Small intestine (tissue), 16 donors: ENCODE measurements at places on chromosomes 1 and 21.

- no peaks in the 10 kb centered on the region for H3K27me3 ChIP-seq
- no peaks in the 10 kb centered on the region for H3K4me1 ChIP-seq
- H3K36me3 ChIP-seq: no peaks in the 10 kb centered on the region
- H3K27ac ChIP-seq: no peak overlapping the region
- DNase-seq: no peak
Observed at GRCh38 chr21:46079352-46080170, 18.4 kb upstream of the COL6A2 start.

GRCh38 chr1:174049514-174049913, 27.4 kb upstream of the RC3H1 start:
- no peak overlapping the region for H3K4me3 ChIP-seq
- H3K27ac ChIP-seq: no peak overlapping the region
- no peaks in the 10 kb centered on the region for H3K4me1 ChIP-seq
- no peak for DNase-seq
- no peaks in the 10 kb centered on the region for H3K36me3 ChIP-seq
- no peaks in the 10 kb centered on the region for H3K27me3 ChIP-seq

- no peak for DNase-seq
- H3K27me3 ChIP-seq: no peaks in the 10 kb centered on the region
- H3K36me3 ChIP-seq: no peaks in the 10 kb centered on the region
Observed at GRCh38 chr1:3507636-3508275, 53.3 kb downstream of the ARHGEF16 start.

DNA sequence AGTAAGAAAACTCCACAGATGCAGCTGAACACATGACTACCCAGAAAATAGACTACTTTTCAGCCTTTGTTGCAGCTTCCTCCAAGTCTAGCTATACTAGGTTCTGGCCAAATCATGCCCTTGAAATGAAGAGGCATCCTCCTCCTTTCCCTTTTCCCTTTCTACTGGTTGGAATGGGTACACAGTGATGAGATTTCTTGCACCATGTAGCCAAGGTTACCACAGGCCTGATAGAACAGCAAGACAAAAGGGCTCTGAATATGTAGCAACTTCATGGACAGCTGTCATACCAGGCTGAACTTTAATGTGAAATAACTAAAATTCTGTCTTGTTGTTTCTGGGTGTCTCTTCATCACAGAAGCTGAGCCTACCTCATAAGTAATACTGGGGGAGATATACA, 146.5 kb downstream of the PDE4B start:
- no peak overlapping the region for H3K4me3 ChIP-seq
- no peak for DNase-seq
- no peaks in the 10 kb centered on the region for H3K4me1 ChIP-seq
- no peaks in the 10 kb centered on the region for H3K27me3 ChIP-seq

DNA sequence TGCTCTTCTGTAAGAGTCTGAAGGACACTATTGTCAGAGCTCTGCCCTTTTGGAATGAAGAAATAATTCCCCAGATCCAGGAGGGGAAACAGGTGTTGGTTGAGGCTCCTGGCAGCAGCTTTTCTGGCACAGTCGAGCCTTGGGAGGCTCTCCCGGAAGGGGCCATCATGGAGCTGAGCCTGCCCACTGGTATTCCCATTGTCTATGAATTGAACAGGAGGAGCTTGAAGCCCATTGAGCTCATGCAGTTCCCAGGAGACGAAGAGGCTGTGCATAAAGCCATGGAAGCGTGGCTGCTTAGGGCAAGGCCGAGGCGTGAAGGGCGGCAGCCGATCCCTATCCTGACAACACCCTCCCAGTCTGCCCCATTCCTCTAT, 26.6 kb downstream of the UBE4B start:
- H3K27me3 ChIP-seq: no peaks in the 10 kb centered on the region
- H3K4me1 ChIP-seq: no peaks in the 10 kb centered on the region
- DNase-seq: no peak
- no peak overlapping the region for H3K4me3 ChIP-seq
- H3K27ac ChIP-seq: no peak overlapping the region
- H3K36me3 ChIP-seq: no peaks in the 10 kb centered on the region

DNA sequence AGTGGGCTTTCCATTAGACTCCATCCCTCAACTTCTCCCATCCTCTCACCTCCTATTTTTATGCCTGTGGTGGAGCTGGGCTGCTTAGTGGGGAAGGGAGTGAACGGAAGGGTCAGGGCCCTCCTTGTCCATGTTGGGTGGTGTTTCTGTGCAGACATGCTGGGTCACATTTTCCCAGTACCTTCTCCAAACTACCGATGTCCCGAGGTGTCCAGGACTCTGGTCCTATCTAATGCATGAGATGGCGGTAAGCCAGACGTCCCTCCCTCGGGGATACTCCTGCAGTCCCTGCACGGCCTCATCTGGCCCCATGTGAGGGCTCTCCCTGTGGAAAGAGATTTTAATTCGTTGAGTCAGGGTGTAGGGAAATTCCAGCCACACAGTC, 61.0 kb downstream of the OBSCN start:
- H3K36me3 ChIP-seq: no peaks in the 10 kb centered on the region
- H3K4me3 ChIP-seq: no peak overlapping the region
- no peaks in the 10 kb centered on the region for H3K27me3 ChIP-seq
- H3K4me1 ChIP-seq: no peaks in the 10 kb centered on the region
- H3K27ac ChIP-seq: no peak overlapping the region
- DNase-seq: no peak

DNA sequence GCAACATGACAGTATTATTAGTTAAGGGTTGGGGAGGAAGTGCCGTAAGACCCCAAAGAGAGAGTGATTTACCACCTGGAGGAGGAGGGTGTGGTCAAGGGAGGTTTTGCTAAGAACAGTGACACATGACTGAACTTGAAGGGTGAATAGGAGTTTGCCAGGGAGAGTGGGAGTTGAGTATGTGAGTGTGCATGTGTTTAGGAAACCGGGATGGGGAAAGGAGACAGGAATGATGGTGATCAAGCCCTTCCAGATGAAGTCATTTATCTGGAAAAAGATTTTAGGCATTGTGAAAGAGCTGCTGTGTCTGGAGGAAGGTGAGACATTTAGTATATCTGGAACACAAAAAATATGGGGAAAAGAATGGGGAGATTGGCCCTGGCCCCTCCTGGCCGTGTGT, 28.1 kb upstream of the IL10 start:
- no peak overlapping the region for H3K4me3 ChIP-seq
- no peaks in the 10 kb centered on the region for H3K27me3 ChIP-seq
- no peaks in the 10 kb centered on the region for H3K36me3 ChIP-seq
- no peaks in the 10 kb centered on the region for H3K4me1 ChIP-seq

- peaks cover 2% of the 10 kb centered on the region for H3K4me1 ChIP-seq
- DNase-seq: no peak
- no peaks in the 10 kb centered on the region for H3K36me3 ChIP-seq
- H3K4me3 ChIP-seq: no peak overlapping the region
Observed at GRCh38 chr1:93532780-93533378, 85.0 kb downstream of the FNBP1L start.

DNA sequence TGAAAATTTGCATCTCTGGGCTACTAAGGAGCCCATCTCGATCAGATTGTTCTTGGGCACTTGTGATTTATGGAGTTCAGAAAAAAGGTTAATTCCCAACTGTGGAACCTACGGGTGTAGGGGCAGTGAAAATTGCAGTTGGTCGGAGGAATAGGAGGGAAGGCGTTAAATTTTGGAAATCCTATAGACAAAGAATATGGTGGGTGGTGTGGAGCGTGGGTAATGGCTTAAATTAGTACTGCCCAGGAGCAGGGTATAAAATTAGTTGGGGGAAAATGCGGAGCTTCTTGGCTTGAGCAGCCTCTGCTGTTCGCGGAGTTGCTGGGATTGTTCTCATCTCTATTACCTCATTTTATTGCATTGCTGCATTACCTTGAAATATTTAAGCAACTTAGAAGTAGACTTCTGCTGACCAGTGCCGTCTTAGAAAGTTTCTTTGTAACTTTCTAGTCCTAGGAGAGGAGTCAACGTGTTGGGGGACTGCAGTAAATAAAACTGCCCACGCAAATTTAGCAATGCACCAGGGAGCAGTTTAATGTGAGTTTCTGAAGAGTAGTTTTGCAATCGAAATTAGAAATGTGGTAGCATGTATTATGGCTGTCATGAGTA, 514 bp downstream of the S1PR1 start:
- DNase-seq: no peak
- no peaks in the 10 kb centered on the region for H3K27me3 ChIP-seq
- no peaks in the 10 kb centered on the region for H3K36me3 ChIP-seq

DNA sequence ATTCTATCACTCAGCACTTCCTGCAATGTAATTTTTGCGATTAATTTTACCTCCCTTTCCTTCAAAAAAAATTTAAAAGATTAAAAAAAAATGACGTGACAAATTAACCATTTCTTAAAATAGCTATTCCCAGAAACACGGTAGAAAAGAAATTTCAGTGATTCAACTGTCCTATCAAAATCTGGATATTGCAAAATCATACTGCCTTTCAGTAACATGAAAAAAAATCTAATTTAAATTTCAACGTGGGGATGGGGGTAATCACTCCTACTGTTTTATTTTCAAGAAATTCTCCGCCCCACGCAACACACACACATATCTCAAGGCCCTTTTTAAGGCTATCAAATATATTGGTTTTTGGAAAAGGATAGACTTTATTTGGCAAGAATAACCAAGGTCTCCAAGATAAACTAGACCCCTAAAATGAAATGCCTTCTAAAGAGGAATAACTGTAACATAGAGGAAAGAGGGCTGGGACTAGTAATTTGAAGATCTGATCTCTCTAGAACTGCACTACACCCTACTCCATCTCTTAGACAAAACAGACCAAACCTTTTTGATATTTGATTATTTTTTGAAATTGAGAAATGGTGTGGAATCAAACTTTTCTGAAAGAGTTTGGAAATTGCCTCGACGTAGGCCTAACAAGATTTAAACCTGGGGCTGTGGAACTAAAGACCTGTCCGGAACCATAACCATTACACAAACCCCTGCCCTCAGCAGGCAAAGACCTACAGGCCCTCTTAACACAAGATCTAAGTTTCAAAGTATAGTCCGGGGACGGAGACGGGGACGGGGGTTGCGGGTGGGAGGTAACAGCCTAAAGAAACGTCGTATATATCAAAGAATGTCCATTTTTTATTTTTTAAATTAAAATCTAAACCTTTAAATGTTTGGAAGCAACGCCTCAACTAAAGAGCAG, 941 bp downstream of the ARNT start:
- DNase-seq: peak; percentile 24
- H3K27me3 ChIP-seq: no peaks in the 10 kb centered on the region
- peak overlapping the region; percentile 83 for H3K27ac ChIP-seq
- H3K4me3 ChIP-seq: peak overlapping the region; percentile 97
- no peaks in the 10 kb centered on the region for H3K36me3 ChIP-seq
- peaks cover 3% of the 10 kb centered on the region for H3K4me1 ChIP-seq

- no peaks in the 10 kb centered on the region for H3K36me3 ChIP-seq
- H3K4me3 ChIP-seq: no peak overlapping the region
- no peaks in the 10 kb centered on the region for H3K27me3 ChIP-seq
- DNase-seq: no peak
- H3K27ac ChIP-seq: peak overlapping the region; percentile 74
- peaks cover 2% of the 10 kb centered on the region for H3K4me1 ChIP-seq
Observed at GRCh38 chr1:206503591-206504362, 3.6 kb upstream of the RASSF5 start.

GRCh38 chr1:197181982-197182381, 35.5 kb upstream of the ASPM start:
- H3K4me3 ChIP-seq: no peak overlapping the region
- H3K4me1 ChIP-seq: no peaks in the 10 kb centered on the region
- H3K27ac ChIP-seq: no peak overlapping the region
- H3K36me3 ChIP-seq: peaks cover 4% of the 10 kb centered on the region
- no peaks in the 10 kb centered on the region for H3K27me3 ChIP-seq

GRCh38 chr1:168467452-168467851, 76.3 kb downstream of the XCL2 start:
- H3K27me3 ChIP-seq: no peaks in the 10 kb centered on the region
- peak; percentile 46 for DNase-seq
- H3K27ac ChIP-seq: no peak overlapping the region
- no peaks in the 10 kb centered on the region for H3K36me3 ChIP-seq
- H3K4me1 ChIP-seq: peaks cover 6% of the 10 kb centered on the region

GRCh38 chr21:44349847-44350772, 3.3 kb upstream of the TRPM2 start:
- H3K4me1 ChIP-seq: no peaks in the 10 kb centered on the region
- no peak for DNase-seq
- no peak overlapping the region for H3K4me3 ChIP-seq
- H3K27ac ChIP-seq: no peak overlapping the region

DNA sequence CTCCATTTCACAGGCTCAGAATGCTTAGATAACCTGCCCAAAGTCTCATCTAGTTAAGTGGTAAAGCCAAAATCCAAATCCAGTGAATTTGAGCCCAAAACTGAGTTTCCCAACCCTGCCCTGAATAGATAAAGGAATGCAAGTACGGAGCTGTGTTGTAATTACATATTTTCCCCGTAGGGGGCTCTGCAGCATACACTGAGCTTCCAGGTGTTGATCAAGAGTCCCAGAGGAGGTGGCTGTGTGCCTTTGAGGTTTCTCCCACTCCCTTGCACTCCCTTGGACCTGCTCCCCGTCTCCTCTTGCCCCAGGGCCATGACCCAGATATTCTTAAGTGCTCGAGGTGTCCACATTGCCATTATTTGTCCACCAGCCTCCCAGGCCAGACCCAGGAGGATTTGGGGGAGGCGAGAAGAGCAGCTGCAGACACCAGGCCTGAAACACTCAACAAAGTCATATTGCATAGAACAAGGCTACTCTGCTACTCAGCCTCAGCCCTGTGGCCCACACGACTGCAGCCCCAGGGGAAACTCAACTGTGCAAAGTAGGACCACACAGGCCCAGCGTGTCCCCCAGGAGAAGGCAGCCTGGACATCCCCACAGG, 18.4 kb upstream of the LY9 start:
- no peaks in the 10 kb centered on the region for H3K27me3 ChIP-seq
- peaks cover 19% of the 10 kb centered on the region for H3K4me1 ChIP-seq
- H3K36me3 ChIP-seq: no peaks in the 10 kb centered on the region
- H3K4me3 ChIP-seq: no peak overlapping the region

GRCh38 chr1:167121375-167122120, 27.7 kb downstream of the STYXL2 start:
- H3K27me3 ChIP-seq: no peaks in the 10 kb centered on the region
- H3K36me3 ChIP-seq: no peaks in the 10 kb centered on the region
- peak overlapping the region; percentile 64 for H3K4me3 ChIP-seq
- peak overlapping the region; percentile 80 for H3K27ac ChIP-seq
- DNase-seq: peak; percentile 83
- H3K4me1 ChIP-seq: peaks cover 6% of the 10 kb centered on the region
